ENCODE measurements at places on chromosomes 7 and 10.

GRCh38 chr7:121633186-121633585, 237.1 kb upstream of the FAM3C start:
- DNase-seq: no peak

GRCh38 chr7:139960157-139960556, 102.6 kb downstream of the PARP12 start:
- DNase-seq: peak; percentile 6

GRCh38 chr7:85725026-85725425, 538.2 kb upstream of the SEMA3D start:
- no peak for DNase-seq

GRCh38 chr7:140557809-140558518, 78.7 kb upstream of the MKRN1 start:
- no peak for DNase-seq

DNA sequence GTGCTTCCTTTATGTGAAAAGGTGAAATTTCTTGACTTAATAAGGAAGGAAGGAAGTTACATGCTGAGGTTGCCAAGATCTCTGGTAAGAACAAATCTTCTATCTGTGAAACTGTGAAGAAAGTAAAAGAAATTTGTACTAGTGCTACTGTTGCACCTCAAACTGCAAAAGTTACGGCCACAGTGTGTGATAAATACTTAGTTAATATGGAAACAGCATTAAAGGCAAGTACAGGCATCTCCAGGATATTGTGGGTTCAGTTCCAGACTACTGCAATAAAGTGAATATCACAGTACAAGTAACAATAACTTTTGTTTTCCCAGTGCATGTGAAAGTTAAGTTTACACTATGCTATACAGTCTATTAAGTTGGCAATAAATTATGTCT, 22.8 kb upstream of the ZNF282 start:
- DNase-seq: no peak

- no peak for DNase-seq
Observed at GRCh38 chr10:85651497-85651882, 715.1 kb downstream of the GRID1 start.

GRCh38 chr7:34011017-34011695, 105.8 kb downstream of the BMPER start:
- DNase-seq: no peak

GRCh38 chr7:105800849-105801534, 75.4 kb downstream of the ATXN7L1 start:
- DNase-seq: no peak

GRCh38 chr10:90587081-90587491, 270.8 kb downstream of the HTR7 start:
- DNase-seq: peak; percentile 2

GRCh38 chr10:101291331-101292193, 62.3 kb upstream of the LBX1 start:
- DNase-seq: peak; percentile 50

DNA sequence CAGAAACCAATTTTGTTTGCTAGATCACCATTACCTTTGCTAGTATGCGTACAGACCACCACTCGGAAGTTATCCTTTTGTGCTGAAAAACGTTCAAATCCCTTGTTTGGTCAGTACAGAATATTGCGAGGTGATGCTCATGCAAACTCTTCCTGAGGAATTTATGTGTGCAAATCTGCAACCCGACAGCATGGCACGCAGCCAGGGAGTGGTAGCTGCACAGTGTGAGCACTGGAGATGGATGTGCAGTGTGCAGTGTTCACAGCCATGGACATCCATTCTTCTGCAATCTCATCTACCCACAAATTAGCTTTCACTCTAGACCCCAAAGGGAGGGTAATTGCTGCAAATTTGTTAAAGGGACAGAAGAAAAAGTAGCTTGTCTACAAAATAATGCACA, 72.2 kb downstream of the CACUL1 start:
- no peak for DNase-seq

GRCh38 chr7:153454306-153454705, 597.9 kb upstream of the DPP6 start:
- DNase-seq: no peak

DNA sequence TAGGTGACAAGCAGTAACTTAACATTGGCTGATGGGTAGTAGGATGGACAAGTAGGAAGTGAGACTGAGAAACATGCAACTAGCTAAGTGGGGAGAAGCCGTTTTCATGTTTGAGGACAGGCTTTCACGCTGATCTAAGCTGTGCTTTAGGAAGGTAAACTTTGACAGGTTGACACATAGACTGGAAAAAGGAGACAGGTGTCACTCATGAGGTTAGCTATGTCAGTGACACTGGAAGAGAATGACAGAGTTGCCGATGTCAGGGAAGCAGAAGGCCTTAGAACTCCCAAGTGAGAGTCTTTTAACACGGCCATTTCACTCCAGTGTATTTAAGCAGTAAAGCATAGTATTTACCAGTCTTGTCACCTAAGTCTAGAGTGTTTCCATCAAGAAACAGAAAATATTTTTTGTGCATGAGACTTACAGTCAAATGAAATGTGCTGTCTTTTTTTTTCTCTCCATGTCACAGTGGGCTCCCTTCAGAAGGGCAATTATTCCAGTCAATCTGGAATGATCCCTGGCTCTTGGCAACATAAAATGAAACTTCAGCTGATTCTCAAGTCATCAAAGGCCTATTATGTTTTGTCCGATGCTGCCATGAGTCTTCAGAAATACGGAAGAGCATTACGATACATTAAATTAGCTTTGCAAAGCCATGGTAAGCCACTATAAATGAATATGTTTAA, 20.6 kb downstream of the EDRF1 start:
- no peak for DNase-seq

DNA sequence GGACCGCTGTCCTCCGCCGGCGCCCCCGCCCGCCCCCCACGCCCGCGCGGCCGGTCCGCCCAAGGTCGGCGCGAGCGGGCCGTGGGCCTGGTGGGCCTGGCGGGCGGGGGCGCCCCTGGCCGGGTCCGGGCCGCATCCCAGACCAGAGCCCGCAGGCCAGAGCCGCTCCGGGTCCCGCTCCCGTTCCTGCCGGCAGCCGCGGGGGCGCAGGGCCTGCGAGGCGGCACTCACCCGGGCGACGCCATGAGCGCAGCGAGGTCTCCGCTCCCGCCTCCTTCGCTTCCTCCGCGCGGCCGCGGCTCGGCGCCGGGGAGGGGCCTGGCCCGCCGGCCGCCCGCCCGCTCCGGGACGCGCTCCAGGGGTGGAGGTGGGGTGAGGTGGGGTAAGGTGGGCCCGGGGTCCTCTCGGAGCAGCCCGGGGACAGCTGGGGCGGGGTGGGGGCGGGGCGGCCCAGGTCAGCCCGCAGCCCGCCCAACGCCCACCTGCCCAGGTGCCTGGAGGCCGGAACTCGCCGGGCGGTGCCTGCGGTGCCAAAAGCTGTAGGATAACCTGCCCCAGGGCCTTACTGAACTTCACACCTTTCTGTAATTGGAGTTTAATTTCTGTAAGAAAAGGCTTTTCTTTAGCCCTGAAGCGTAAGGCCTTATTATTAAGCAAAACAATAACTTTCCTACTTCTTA, at the start of gene URGCP:
Gene URGCP (minus strand): TSS at position 266 of the 680 bp plus-strand sequence. CDS start 21 bp downstream, at position 245.
- peak; percentile 56 for DNase-seq

DNA sequence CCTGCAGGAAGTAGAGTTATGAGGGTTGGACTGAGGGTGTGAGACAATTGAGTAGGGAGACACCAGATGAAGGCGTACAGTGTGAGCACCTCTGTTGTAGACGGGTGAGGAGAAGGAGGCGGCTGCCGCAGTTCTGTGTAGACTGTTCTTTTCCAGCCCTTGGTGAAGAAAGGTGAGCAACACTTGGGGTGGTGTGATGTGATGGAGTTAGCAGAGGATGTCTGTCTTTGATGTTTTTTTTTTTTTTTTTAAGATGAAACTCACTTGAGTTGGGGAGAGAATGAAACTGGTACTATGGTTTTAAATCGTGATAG, 42.8 kb upstream of the RNF216 start:
- no peak for DNase-seq

- DNase-seq: no peak
Observed at GRCh38 chr10:6516929-6517284, 63.2 kb downstream of the PRKCQ start.

DNA sequence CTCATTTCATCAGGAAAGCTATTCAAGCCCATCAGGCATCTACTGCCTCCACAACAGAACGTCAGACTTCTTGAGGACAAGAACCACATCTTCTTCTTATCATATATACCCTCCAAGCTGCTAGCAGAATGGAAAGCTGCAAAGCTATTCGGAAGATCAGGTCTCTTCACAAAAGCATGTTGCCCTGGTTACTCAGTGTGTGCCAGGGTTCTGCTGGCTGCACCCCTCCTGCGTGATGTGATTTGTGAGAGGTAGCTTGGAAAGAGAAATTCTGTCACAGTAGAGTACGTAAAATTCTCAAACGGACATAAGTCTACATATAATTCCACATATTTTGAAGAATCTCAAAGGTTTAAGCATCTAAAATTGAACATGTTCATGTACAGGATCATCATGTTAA, 681.7 kb downstream of the PARD3 start:
- DNase-seq: no peak

DNA sequence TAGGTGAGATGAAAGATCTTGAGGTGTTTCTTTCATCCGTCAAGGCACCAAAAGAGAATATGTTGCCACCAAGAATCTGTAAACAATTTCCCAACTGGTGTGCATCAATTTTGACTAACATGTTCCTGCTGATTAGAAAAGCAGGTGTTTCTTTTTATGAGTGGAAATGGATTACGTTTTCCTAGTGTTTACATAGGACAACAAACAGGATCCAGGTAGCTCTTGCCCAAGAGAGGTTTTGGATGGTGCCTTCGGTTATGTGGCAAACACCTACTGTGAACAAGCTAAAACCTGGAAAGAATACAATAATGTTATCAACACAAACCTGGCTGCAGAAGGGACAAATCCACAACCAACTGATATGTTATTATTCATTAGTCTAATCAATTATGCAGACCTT, 53.6 kb upstream of the WNT16 start:
- DNase-seq: no peak

GRCh38 chr10:133396035-133396624, 2.2 kb downstream of the MTG1 start:
- DNase-seq: no peak

DNA sequence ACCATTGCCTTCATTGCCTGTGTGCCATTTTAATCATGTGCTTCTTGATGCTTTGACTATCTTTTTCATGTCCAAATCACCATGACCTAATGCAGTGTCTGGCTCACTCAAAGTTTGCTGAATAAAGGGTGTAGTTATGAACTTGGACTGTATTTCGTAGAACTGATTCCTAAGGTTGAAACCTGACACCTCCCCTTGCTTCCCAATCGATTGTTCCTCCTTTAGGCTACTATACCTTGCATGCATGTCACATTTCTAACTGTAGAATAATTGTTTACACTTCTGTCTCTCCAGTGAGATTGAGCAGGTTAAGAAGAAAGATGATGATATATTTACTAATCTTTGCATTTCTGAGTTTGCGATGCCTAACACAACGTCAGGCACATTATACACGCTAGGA, 41.0 kb upstream of the CDK1 start:
- DNase-seq: no peak

GRCh38 chr10:129780901-129781795, 182.9 kb downstream of the EBF3 start:
- DNase-seq: no peak

DNA sequence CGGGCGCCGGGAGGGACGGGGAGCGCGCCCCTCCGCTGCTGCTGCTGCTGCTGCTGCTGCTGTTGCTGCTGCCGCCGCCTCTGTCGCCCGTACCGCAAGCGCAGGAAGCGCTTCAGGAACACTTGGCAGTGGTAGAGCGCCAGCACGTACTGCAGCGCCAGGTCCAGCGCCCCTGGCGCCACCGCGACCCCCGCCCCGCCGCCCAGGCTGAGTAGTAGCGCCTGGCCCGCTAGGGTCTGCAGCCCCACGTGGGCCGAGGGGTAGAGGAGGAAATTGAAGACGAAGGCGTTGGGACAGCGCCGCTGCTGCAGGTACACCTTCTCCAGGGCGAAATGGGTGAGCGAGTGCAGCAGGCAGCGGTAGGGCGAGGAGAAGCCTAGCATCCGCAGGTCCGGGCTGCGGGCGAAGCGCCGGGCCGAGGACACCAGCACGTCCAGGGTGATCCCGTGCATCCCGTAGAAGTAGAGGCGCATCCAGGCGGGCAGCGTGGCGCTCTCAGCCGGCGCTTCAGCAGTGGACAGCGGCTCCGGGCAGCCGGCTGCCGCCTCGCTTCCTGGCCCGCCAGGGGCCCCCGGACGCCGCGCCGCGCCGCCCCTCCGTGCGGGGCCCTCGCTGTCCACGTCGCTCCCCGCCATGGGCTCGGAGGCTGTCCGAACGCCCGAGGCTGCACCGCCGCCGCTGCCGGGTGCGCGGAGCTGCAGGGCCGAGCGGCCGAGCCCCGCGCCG, at the start of gene TMEM229A:
Gene TMEM229A (minus strand): TSS at position 699 of the 726 bp plus-strand sequence. CDS start 64 bp downstream, at position 635.
- peak; percentile 49 for DNase-seq

- no peak for DNase-seq
Observed at GRCh38 chr7:135697276-135698049, 30.5 kb downstream of the SLC13A4 start.

DNA sequence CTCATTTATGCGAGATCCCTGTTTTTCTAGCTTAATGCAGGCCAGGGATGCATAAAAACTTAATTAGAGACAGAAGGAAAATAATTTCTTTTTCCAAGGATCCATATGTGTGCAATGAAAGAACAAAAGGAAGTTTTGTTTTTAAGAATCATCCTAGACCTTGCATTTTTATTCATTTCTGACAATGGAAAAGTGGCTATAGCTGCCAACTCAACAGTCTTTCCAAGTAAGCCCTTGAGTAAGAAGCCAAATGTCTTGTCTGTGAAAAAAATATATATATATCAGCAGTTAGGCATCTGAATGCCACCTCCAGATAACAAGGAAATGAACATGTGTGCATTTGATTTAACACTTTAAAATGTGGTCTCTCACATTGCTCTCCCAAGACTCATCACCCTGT, 1397.6 kb downstream of the GATA3 start:
- DNase-seq: no peak

DNA sequence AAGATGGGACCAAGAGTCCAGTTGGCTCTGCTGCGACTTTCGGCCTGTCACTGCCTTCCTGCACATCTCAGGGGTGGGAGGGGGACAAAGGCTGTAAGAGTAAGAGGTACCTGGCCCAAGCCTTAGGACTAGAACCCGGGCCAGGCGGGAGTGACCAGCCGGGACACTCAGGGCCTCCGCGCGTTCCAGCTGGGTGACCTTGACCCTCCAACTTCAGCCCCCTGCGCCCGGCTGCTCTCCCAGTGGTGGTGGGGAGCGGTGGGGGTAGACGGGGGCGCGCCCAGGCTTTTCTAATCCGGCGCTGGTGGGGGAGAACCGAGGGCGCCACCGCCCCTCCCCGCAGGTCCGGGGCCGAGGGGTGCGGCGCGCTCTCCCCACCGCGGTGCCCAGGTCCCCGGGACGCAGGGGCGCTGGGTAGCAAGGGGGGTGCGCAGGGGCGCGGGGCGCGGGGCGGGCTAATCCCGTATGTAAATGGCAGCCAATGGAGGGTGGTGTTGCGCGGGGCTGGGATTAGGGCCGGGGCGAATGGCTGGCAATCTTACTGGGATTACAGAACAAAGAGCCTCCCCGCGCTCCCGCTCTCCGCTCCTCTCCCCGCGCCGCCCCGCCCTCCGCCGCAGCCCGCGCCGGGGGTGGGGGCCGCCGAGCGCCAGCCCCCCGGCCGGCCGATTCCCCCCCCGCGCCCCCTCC, at the start of gene GTF2IRD1:
Gene GTF2IRD1 (plus strand): TSS at position 585 of the 690 bp plus-strand sequence. CDS start 54,175 bp downstream, outside the sequence.
- peak; percentile 84 for DNase-seq

Data from SW480 (cell line).